ENCODE measurements at places on chromosomes 3 and 15. TPM values are rescaled to one million over a fixed set of nuclear protein-coding genes. Genes with fewer than 3 reads are reported as not detected.

RASL12 gene
- total RNA-seq: 4.7 TPM

PLA2G4D gene
- total RNA-seq: not detected

ZNF860 gene
- 0.26 TPM for total RNA-seq

GOLGA6L9 gene
- 0.35 TPM for total RNA-seq

RBMS3 gene
- 45.9 TPM for total RNA-seq

UTS2B gene
- not detected for total RNA-seq

CYP8B1 gene
- not detected for total RNA-seq

XCR1 gene
- total RNA-seq: not detected

ACKR2 gene
- 3.9 TPM for total RNA-seq

CXCR6 gene
- not detected for total RNA-seq

CCR8 gene
- total RNA-seq: not detected

SERPINI2 gene
- not detected for total RNA-seq

CD96 gene
- total RNA-seq: 0.12 TPM

TNNC1 gene
- total RNA-seq: 1.2 TPM

TP63 gene
- not detected for total RNA-seq

SI gene
- total RNA-seq: not detected

BRPF1 gene
- 11.0 TPM for total RNA-seq

FOXB1 gene
- not detected for total RNA-seq

ASB14 gene
- not detected for total RNA-seq

CD200R1 gene
- total RNA-seq: not detected

ZPLD1 gene
- total RNA-seq: not detected

GABRG3 gene
- total RNA-seq: not detected

COL6A6 gene
- 5.0 TPM for total RNA-seq
